Activated CD4-positive, alpha-beta T cell treated with anti-CD3 and anti-CD28 coated beads, Interleukin-2, Interleukin-6, amounts not matched to agents 100 ng/mL and 50 ng/mL, durations not matched to agents 16 hours and 8 hours (primary cell): ENCODE measurements at places on chromosomes 5 and 9.
A peak's percentile ranks its signal among the peaks of the same experiment; 100 is the strongest.

- DNase-seq: no peak
These were observed 230.1 kb downstream of the PBX3 start for GRCh38 chr9:125977223-125977622.

- DNase-seq: no peak
These were observed 19.3 kb downstream of the KCNIP1 start for GRCh38 chr5:170523142-170523551.

DNA sequence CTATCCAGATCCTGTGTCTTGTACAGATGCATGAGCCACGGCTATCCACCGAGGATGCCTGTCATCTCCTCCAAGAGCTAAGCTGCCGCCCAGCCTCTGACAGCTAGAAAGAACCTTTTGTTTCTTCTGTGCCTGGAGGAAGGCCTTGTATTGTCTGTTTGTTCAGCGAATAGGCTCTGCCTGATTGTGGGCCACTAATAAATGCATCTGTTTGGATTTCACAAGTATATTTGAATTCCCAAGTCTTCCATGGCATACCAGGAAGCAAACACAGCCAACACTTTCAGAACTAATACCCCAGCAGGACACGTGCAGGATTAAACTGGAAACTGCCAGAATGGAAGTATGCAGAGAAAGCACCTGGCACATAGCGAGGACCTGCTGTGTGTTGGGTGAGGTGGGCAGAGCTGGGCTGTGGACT, 92.7 kb upstream of the NEURL1B start:
- no peak for DNase-seq

- DNase-seq: no peak
These were observed 73.6 kb downstream of the FBXL7 start for GRCh38 chr5:15573590-15573989.

DNA sequence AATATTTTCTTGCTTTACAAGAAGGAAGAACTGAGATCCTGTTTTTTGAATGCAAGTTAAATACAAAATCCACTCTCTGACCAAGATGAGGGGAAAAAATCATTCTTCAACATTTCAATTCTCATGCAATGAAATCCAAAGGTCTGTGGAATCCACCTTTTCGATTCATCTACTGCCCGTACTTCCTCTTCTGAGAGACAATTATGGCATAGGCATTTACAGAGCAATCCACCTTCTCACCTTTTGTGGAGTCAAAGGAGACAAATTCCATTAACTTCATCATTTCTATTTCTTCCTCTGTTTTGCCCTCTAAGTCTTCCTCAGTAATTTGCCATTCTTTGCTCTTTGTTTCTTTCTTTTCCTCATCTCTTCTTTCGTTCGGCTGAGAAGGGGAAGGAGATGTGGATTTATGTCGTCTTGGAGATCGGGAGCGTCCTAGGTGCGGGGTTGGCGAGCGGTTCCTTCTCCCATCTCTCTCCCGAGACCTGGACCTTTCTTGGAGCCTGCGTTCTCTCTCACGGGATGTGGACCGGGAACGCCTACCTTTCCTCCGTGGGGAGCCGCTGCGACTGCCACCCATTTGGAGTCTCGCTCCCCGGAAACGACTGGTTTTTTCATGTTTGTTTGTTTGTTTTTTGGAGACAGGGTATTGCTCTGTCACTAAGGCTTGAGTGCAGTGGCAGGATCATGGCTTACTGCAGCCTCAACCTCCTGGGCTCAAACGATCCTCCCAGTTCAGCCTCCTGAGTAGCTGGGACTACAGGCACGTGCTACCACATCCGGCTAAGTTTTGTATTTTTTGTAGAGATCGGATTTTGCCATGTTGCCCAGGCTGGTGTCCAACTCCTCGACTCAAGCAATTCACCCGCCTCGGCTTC, 24.3 kb upstream of the AFF4 start:
- no peak for DNase-seq

- DNase-seq: peak; percentile 21
These were observed 1.7 kb upstream of the ZSWIM6 start for GRCh38 chr5:61330341-61330844.

DNA sequence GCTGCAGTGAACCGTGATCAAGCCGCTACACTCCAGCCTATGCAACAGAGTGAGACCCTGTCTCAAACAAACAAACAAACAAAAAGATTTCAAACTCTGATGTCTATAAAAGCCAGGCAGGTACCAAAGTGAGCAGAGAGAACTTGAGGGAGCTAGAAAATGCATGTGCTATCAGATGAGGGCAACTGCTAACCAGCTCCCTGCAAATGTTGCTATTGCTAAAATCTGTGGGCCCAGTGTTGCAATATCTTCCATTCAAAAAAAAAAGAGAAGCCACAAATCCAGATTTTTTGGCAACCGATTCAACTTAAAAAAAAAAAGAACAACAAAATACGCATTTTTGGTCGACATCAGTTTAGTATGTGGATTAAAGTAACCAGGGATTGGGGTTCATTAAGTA, 5.5 kb downstream of the UBE2D2 start:
- no peak for DNase-seq

- no peak for DNase-seq
These were observed 1.4 kb downstream of the PAX5 start for GRCh38 chr9:37032713-37033112.

GRCh38 chr5:157348049-157348400, 82.1 kb downstream of the CYFIP2 start:
- DNase-seq: no peak

- no peak for DNase-seq
These were observed 227.1 kb downstream of the ARHGEF28 start for GRCh38 chr5:73853091-73853490.

DNA sequence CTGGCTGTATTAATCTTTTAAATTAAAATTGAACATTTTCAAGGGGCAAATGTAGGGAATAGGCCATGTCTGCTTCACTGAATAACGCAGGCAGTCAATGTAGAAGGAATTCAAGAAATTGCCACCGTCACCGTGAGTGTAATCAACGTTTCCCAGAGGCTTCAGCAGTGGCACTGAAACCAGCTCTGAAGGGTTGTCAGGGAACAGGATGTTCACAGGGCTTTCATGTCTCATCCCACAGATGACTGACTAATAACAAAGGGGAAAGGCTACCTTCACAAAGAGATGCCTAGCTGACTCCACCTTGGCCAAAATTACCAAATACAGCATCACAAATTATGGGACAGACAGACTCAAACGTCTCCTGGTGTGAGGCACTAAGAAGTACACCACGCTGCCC, 70.4 kb upstream of the SIMC1 start:
- DNase-seq: no peak

DNA sequence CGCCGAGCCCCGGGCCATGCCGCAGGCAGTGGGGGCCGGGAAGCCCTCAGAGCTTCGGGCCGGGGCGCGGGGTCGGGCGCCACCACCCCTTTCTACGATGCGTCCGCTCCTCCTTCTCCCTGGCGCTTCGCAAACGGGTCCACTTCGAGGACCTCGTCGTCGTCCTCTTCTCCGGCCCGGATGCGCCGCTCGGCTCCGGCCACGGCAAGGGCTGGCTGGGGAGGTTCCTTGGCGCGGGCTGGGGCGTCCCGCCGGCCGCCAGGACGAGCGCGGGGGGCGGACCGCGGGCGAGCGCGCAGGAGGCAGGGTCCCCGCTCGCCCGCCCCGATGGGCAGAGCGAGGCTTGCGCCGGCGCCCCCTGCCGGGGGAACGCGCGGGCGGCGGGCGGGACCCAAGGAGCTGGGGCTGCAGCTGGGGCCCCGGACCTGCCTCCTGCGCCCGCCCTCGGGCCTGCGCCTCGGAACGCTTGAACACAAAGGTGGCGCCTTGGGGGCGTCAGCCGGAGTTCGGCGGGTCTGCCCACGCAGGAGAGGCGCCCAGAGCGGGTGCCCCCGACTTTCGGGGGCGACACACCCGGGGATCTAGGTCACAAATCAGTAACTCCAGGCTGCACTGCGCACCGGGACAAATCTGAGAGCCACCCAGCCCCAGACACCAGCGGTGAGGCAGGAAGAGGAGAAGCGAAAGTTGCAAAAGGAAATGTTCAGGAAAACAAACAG, at the start of gene ROR2:
ROR2 (minus strand) TSS at position 283 of the 719 bp plus-strand sequence.
- DNase-seq: peak; percentile 70

DNA sequence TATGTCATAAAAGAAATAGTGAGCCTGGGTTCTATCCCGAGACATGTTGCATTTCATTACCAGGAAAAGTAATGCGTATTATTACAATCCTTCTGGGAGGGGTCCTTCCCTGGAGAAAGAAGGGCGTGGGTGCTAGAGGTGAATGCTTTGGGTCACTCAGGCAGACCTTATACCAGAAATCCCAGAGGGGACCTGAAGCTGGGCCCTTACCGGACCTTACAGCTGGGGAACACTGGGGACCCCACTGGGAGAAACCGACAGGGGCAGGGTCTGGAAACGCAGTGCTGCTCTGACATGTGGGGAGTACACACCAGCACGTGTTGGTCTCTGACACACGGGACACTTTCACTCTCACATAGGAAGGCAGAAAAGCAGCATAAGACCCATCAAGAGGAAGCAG, 71.3 kb downstream of the LMNB1 start:
- DNase-seq: no peak

DNA sequence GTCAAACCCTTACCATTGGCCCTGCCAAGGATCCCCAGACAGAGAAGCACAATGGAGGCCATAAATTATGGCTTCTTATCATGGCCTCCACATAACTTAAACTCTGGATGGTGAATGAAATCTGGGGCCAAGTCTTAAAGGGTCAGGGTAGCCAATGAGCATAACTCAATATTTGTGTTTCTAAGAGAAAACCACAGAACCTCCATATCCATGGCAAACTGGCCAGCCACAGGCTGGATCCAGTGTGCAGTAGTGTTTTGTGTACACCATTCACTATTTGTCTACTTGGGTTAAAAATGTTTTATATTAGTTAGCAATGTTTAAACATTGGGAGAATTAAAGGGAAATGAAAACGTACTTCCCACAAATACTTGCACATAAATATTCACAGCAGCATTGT, 60.8 kb downstream of the CDO1 start:
- no peak for DNase-seq

- DNase-seq: no peak
These were observed 40.8 kb upstream of the ROPN1L start for GRCh38 chr5:10400831-10401230.

- DNase-seq: no peak
These were observed 436.1 kb upstream of the ADAMTS16 start for GRCh38 chr5:4703931-4704458.

GRCh38 chr5:169161022-169161680, 139.8 kb downstream of the SLIT3 start:
- no peak for DNase-seq

- no peak for DNase-seq
These were observed 46.9 kb upstream of the RGS7BP start for GRCh38 chr5:64458948-64459347.

GRCh38 chr5:157827423-157827822, 31.5 kb downstream of the CLINT1 start:
- DNase-seq: no peak

DNA sequence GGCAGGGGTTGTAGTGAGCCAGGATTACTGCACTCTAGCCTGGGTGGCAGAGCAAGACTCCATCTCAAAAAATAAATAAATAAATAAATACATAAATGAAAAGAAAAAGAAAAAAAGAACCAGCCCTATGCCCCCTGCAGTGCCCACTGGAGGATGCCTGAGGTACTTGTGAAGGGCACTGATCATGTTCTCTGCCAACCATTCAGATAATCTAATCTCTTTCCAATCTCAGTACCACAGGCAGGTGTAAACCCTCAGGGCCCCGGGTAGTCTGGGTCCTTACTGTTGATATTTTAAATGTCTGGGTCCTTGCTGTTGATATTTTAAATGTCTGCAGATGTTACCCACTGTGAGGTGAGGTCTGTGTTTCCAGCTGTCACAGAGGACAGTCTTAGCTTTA, 321.8 kb upstream of the ADCY2 start:
- no peak for DNase-seq

- no peak for DNase-seq
These were observed 56.1 kb downstream of the SAXO1 start for GRCh38 chr9:18976709-18977531.

DNA sequence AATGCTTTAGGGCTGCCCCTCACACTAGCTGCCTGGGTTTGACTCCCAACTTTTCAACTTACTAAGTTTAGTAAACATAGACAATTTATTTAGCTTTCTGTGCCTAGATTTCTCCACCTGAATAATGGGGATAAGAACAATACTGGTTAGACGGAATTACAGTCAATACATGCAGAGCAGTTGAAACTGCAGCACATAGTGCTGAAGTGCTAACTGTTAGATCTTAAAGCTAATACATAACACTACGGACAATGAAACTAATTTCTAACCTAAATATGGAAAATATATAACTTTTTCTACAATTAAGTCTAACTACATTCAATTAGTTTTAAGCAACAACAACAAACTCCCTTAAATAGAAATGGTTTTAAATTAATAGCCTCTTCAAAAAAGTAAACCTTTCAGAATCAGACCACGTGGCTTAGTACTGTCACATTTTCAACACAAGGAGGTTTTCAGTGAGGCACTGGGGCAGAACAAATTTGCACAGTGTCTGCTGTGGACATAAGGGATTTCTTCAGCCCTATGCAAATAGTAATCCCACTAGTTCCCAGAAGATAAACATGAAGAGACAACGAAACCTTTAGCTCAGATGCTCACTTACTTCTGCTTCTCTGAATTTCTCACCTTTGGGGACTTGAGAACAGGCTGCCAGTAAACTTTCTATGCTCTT, 293.4 kb downstream of the EDIL3 start:
- no peak for DNase-seq

- no peak for DNase-seq
These were observed 322.3 kb upstream of the EDIL3 start for GRCh38 chr5:84706678-84707641.

- DNase-seq: no peak
These were observed 57.8 kb downstream of the RORB start for GRCh38 chr9:74554751-74555419.

GRCh38 chr9:108207561-108208165, 648.1 kb downstream of the ACTL7B start:
- no peak for DNase-seq

- DNase-seq: peak; percentile 49
These were observed 625 bp downstream of the EXOSC2 start for GRCh38 chr9:130694205-130694604.

GRCh38 chr5:1464511-1464910, 19.3 kb upstream of the SLC6A3 start:
- DNase-seq: no peak

- no peak for DNase-seq
These were observed 71.0 kb downstream of the USP20 start for GRCh38 chr9:129906298-129906697.

GRCh38 chr9:14926941-14927624, 16.9 kb upstream of the FREM1 start:
- no peak for DNase-seq

GRCh38 chr5:173297813-173298212, 30.4 kb downstream of the STC2 start:
- no peak for DNase-seq

DNA sequence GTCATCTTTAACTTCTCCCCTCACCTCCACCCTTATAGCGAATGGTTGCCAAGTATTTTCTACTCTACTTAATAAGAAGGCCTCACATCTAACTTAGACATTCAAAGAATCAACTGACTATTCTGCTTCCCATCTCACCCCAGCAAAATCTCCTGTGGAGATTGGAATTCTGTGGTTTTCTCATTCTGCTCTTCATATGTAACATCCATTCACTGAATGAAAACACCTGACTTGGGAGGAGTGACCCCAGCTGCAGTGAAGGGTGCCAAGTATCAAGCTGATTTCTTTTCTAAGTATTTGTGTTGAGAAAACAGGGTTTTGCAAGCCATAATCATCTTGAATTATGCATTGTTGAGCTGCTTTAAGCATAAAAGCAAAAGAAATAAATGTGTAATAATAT, 42.5 kb upstream of the TAF1L start:
- DNase-seq: no peak

GRCh38 chr5:136853971-136854370, 488.6 kb upstream of the TRPC7 start:
- no peak for DNase-seq
